ENCODE measurements at places on chromosomes 13 and 19. TPM values are rescaled to one million over a fixed set of nuclear protein-coding genes. Genes with fewer than 3 reads are reported as not detected.

DNA sequence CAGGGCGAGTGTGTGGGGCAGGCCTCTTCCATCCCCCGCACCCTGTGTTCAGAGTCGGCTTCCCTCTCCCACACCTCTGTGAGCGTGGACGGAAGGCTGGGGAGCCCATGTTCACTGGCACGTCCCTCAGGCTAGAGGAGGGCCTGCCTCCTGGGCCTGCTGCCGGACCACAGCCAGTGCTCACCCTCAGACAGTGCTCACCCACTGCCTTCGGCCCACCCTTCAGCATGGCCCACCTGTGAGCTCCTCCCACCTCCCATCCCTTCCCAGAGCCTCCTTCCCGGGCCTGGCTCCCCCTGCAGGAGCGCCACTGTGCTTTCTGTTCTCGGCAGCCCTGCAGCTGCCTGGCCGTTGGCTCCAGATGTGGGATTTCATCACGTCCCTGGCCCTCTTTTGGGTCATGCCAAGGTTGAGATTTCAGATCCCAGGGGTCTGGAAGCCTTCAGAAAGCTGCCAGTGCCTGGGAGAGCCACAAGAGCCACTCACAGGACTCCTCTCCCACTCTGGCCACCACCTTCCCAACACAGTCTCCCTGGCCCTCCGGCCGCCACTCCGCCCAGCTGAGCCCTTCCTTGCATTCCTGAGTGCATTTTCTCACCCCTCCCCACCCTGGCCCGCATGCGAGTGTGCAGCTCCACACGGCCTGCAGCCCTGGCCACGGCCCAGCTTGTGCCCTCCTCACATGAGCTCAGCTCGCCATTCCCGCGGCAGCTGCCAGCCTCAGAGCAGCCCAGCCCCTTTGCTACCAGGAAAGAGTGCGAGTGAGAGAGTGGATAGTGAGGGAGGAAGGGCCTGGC lies 25.3 kb downstream of the CAPN12 start:
- no peak overlapping the region for H3K27ac ChIP-seq
- no peak for DNase-seq
- no peaks in the 10 kb centered on the region for H3K27me3 ChIP-seq
- H3K36me3 ChIP-seq, result peaks cover 74% of the 10 kb centered on the region
- no peak overlapping the region for H3K4me3 ChIP-seq

GRCh38 chr19:38774181-38774950 lies 1.0 kb upstream of the LGALS7 start:
- H3K36me3 ChIP-seq, result no peaks in the 10 kb centered on the region
- H3K27me3 ChIP-seq, result no peaks in the 10 kb centered on the region
- H3K4me1 ChIP-seq, result peaks cover 20% of the 10 kb centered on the region
- no peak overlapping the region for H3K4me3 ChIP-seq
- H3K27ac ChIP-seq, result peak overlapping the region; percentile 67

DNA sequence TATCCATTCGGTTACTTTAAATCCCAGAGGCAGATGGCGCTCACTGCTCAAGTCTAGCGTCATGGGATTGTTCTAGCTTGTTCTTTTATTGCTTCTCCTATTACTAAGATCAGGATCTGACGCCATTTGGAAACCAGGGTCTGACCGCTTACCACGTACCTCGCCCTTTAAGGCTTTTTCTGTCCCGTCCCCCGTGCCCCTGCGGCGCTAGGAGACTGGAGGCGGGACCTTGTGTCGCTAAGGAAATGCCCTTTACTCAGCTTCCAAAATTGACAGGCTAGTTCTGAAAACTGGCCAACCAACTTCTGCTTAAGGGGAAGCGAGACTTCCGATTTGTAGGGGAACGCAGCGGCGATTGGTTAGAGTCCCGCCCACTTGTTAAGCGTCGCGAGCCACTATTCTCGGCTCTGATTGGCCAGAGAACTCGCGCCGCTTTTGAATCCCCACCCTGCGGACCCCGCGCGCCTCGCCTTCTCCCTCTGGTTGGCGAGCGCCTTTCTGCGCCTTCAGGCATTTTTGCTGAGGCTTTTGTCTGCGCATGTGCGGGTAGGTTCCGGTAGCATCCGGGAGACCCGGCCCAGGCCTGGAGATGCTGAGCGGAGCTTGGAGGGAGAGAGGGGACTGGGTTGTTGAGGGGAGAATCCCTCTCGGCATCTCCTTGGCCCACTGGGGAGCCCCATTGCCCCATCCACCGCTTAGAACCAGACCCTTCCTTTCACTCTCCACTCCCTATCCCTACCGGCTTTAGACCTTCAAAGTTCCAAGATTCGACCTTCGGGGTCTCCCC lies 3.9 kb upstream of the C19orf84 start:
- peak overlapping the region; percentile 55 for H3K4me3 ChIP-seq
- DNase-seq, result peak; percentile 78
- H3K36me3 ChIP-seq, result no peaks in the 10 kb centered on the region
- no peaks in the 10 kb centered on the region for H3K27me3 ChIP-seq
- peak overlapping the region; percentile 19 for H3K27ac ChIP-seq

The ZNF324B gene
- 2.0 TPM for polyA plus RNA-seq

The LRRC63 gene
- polyA plus RNA-seq, result 0.02 TPM

The FRY gene
- 0.80 TPM for polyA plus RNA-seq

The LCP1 gene
- 2.5 TPM for polyA plus RNA-seq

The FCGBP gene
- polyA plus RNA-seq, result 0.02 TPM

The ZNF554 gene
- polyA plus RNA-seq, result 2.7 TPM
